AML-193 (cell line): ENCODE measurements at places on chromosomes 3 and 15.

GRCh38 chr3:184334470-184335158 lies 2.8 kb upstream of the FAM131A start:
- no peak for DNase-seq

GRCh38 chr15:23616536-23616935 lies 31.1 kb downstream of the MAGEL2 start:
- DNase-seq = no peak

DNA sequence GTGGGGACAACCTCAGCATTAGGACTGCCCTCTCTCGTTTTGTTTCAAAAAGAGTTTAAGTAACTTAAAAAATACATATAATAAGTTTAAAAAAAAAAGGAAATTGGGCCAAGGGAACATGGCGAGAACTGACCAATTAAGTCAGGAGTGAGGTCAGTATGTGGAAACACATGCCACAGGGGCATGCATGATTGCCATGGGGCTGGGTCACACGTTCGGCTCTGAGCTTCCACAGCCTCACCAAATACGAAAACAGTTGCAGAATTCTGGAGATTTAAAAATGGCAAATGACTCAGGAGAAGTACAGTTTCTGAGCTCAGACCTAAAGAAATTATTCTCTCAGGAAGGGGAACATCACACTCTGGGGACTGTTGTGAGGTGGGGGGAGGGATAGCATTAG lies 24.1 kb downstream of the PDE8A start:
- DNase-seq = no peak

GRCh38 chr3:132283440-132283839 lies 33.8 kb upstream of the ACP3 start:
- DNase-seq = peak; percentile 100

DNA sequence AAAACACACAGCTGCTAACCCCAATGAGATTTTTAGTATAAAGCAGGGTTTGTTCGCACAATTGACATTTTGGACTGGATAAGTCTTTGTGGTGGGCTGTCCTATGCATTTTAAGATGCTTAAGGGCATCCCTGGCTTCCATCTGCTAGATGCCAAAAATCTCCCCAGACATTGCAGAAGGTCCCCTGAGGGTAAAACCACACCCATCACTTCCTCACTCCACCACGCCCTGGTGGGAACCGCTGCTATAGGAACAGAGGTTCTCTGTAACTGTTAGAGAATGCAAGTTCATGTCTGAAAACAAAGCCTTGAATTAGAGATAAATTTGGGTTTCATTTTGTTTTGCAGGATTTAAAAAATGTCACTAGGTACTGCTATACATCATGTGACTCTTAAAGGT lies 67.7 kb downstream of the ARHGEF26 start:
- DNase-seq = no peak

- DNase-seq = no peak
Measured at GRCh38 chr3:184663756-184664155, 48.1 kb downstream of the MAGEF1 start.

GRCh38 chr15:27538325-27538724 lies 560.8 kb downstream of the OCA2 start:
- DNase-seq = no peak

- no peak for DNase-seq
Measured at GRCh38 chr15:100732211-100733055, 130.0 kb downstream of the ASB7 start.

DNA sequence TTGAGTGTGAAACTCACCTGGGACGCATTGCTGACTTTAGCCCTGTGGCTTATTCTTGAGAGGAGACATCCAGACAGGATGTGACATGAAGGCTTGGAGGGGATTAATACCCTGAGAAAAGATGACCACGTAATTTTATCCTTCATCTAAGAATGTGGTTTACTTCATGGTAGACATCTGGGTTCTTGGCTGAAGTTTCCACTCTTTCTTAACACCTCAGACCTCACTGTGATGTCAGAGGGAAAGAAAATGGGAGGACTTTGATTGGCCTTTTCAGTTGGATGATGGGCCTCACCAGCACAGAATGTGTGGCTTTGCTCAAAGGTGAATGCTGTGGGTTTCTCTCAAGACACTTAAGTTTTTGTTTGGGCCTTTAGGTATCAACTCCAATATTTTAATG lies 16.5 kb downstream of the GORASP1 start:
- no peak for DNase-seq

DNA sequence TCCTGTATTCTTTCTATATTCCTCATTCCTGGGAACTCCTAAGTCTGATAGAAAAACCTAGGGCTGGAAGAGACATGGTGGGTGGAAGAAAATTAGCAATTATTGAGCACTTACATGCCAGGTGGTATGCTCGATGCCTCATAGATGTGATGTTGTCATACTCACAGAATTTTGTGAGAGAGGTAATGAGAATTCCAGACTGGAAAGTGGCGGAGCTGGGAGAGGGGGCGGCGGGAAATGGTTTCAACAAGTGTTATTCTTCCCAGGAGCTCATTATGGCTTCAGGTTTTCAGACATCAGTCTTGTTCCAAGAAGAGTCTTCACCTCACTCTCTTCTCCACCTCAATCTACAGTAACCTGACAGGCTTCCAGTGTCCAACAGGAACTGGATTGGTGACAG lies 16.2 kb downstream of the TIMP4 start:
- DNase-seq = no peak

GRCh38 chr3:22526266-22526837 lies 676.8 kb upstream of the UBE2E2 start:
- no peak for DNase-seq

DNA sequence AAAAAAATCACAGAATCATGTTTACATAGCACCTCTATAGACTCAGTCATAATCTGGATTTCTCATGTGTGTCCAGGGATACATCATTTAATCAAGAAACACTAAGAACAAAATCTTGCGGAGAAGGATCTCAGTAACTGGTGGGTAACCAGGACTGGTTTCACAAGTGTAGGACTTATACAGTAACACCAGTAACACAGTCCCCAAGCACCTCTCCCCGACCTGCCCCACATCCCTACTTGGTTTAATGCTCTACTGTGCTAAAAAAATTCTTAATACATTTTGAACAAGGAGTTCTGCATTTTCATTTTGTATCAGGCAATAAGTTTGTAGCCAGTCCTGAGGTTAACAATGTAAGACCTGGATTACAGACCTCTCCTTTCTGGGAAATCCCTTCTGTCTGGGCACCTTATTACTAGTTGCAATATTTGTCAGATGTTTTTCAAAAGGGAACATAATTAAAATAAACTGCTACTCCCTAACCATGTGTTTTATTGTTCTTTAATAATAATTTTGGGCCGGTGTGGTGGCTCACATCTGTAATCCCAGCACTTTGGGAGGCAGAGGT lies 57.6 kb upstream of the BBX start:
- DNase-seq = no peak

DNA sequence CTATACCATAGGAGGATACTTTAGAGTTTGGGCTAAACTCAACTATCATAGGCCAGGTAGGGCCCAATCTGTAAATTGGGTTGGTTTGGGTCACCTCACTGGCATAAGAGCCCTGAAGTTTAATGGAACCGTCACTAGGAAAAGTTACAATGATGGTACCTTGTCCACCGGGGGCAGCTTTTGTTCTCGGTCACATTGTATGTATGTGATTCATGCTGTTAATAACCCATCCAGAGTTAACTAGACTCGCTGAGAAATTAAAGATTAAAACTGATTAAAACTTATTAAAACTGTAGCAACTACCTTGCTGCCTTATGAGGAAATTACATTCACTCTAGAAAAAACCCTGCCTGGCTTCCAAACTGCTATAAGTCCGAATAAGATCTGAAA lies 145.0 kb upstream of the TMCO5A start:
- DNase-seq = no peak

- no peak for DNase-seq
Measured at GRCh38 chr3:120838441-120839091, 69.4 kb upstream of the STXBP5L start.

GRCh38 chr15:47961401-47962090 lies 159.2 kb upstream of the SLC24A5 start:
- no peak for DNase-seq
